ENCODE measurements at places on chromosomes 16 and 17. TPM values are rescaled to one million over a fixed set of nuclear protein-coding genes. Genes with fewer than 3 reads are reported as not detected.

Gene TBC1D3K
- not detected for total RNA-seq

Gene CEP112
- total RNA-seq: 9.4 TPM

Gene SOX9
- total RNA-seq: 4.2 TPM

Gene IGF2BP1
- 5.1 TPM for total RNA-seq

Gene MAPT
- total RNA-seq: 2.1 TPM

Gene DNASE1
- 9.1 TPM for total RNA-seq

Gene ABCC11
- under 0.01 TPM for total RNA-seq

Gene SHISA6
- not detected for total RNA-seq

Gene TSNAXIP1
- total RNA-seq: 0.26 TPM

Gene UMOD
- total RNA-seq: not detected

Gene ZP2
- total RNA-seq: not detected

Gene CDT1
- total RNA-seq: 5.4 TPM

Gene EVPL
- not detected for total RNA-seq

Gene PPP1R1B
- total RNA-seq: 28.8 TPM

Gene ZNF821
- 16.3 TPM for total RNA-seq

Gene ATP2A3
- 1.2 TPM for total RNA-seq

Gene TAOK2
- total RNA-seq: 31.2 TPM

Gene MYH13
- total RNA-seq: 0.47 TPM

Gene ZNF205
- 10.6 TPM for total RNA-seq

Gene CIBAR2
- not detected for total RNA-seq

Gene GAST
- total RNA-seq: not detected

All from pericardium fibroblast (primary cell).